ENCODE measurements at places on chromosomes 4 and X.

GRCh38 chrX:16914058-16914457 is 32.4 kb upstream of the REPS2 start:
- no peak for DNase-seq

DNA sequence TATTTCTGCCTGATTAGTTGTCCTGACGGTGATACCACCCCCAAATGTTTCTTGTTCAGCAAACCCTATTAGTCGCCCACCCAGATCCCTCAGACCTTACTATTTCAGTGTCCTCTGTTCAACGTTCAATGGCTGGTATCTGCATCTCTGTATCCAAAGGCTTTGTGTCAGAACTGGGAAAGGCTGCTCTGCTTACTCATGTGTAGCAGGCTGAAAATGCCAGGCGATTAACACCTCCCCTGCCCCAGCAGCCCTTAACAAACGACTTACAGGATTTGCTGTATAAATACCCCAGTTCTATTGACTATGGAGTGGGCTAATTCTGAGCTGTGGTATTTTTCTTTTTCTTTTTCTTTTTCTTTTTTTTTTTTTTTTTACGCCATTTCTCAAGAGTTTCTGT is 415.0 kb downstream of the ZNF674 start:
- DNase-seq: no peak

DNA sequence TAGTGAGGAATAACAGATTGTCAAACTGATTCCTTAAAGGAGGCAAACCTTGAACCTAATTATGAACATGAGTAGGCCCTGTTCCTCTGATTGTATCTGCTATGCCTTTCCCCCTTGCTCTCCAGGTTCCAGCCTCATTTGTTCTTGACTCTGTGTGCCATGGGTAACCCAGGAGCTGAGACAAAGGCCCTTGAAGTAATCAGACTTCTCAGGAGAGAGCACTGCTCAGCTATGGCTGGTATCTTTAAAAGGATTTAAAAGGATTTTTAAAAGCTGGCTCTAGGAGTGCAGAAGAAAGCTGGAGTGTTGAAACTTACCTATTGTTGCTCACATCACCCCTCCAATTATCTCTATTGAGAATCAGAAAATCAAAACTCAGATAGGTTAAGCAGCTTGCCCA is 1565.5 kb upstream of the AGA start:
- DNase-seq: no peak

GRCh38 chr4:2856266-2856665 is 12.6 kb downstream of the ADD1 start:
- no peak for DNase-seq

DNA sequence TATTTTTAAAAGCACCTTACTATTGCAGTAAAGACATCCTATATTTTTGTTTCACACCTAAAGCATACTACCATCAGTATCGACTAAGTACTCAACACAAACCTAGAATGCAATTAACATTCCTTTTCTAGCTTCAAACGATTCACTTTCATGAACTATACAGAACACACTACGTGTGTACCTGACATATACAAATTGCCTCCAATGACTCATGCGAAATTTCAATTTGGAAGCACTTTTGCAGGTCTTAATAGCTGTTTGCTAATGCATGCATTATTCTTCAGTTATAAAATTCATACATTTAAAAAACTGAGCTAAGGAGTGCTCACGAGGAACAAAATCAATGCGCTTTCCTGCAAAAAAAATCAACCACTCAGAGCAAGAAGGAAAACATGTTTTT is 19.7 kb upstream of the GPM6B start:
- DNase-seq: no peak

DNA sequence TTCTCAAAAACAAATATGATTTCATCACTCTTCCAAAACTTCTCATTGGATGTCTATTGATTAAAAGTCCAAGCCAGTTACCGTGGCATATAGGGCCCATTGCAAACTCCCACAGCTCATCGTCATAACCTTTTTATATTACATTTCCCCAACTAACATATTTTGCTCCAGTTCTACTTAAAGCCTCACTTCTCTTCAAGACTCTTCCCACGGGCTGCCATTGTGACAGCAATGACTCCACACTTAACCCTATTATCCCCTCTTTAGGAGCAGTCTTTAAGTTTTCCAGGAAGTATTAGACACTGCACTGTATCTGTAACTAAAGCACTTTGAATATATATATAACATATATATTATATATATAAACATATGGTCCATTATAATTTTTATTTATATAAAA is 44.5 kb downstream of the DTHD1 start:
- no peak for DNase-seq

DNA sequence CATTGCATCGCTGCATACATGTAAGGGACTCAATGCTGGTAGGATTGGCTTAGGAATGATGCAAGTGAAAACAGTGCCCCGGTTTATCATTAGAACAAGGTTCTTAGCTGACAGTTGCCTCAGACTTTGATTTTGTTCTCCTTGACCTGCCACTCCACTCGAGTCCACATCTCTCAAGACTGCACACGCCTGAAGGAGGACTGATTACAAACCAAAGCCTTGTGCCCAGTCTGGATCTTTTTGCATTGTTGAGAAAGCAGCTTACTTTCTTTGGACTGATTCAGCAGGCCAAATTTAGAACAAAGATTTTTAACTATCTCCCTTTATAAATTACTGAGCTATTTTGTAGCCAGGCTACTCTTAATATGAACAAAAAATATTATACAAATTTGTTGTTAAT is 125.6 kb downstream of the PTTG2 start:
- DNase-seq: no peak

DNA sequence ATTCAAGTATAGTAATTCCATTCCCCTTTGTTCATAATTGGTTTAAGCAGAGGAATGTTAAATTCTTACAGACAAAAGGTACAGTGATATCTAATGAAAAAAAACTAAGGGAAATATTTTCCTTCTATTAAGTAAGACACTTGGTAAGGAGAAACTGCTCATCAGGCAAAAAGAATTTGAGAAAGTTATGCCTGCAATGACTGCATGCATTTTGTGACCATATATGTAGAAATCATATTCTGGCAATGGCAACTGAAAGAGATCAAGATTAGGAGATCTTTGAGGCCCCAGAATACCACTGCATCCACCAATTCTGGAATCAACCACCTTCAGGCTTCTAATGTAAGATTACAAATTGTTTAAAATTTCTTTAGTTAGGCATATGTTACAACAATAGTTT is 364.8 kb downstream of the PCDH10 start:
- DNase-seq: no peak

DNA sequence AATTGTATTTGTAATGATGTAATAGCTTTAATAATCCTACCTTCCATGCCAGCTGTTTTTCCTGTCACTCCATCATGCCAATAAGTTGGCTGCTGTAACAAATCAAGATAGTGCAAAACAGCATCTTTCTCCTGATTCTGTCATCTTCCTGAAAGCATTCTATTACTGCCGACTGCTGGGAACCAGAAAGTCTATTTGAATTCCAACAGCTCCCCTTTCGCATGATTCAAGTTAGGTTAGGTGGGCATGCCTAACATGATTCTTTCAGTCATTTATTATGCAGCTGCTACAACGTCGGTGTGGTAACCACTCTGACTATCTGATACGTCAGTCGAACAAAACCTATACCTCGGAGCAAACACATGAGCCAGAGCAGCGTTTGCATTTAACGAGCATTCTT is 127.9 kb upstream of the DMD start:
- no peak for DNase-seq

DNA sequence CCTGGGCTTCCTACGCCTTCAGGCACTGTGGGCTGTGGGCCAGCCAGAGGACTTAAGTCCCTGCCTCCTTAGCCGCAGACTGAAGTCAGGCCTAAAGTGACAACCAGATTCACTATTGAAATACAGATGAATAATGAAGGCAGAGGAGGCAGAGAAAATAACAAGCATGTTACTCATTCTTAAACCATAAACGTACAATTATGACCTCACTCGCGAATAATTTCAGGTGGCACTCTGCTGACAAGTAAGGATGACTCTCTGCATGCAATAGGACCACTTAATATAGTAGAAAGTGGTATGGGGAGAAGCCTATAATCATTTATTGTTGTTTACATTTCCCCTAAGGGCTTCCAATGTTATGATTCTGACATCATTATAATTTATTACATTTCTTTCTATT is 409.2 kb upstream of the FGF13 start:
- no peak for DNase-seq

DNA sequence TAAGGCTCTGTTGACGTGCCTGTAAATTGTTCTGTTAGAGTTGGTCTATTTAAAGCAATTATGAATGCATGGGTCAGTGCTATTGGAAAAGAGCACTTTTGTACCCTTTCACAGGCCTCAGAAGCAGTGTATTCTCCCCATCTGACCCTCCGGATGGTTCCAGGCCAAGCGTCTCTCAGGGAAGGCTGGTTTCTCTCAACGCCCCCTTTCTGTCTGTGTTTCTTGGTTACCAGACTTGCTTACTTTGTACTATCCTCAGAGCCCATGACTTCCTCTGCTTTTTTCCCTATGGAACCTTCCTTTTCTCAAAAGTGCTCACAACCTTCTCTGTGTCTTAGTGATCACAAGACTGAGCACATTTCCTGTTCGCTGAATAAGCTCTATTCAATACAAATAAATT is 559.3 kb upstream of the ZFP42 start:
- DNase-seq: no peak

DNA sequence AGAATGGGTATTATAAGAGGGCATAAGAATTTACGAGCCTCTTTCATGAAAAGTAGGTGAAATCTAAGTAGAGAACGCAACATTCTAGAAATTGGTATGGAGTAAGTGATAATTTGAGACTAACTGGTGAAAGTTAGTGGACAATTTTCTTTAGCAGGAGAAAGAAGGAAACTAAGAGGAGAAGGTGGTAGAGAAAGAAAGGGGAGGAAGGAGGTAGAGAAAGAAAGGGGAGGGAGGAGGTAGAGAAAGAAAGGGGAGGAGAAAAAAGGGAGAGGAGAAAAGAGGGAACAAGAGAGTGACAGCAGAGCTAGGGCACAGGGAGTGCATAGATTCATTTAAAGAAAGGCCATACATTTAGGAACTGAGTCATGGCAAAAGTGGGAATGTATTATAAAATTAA is 94.1 kb downstream of the RNF150 start:
- DNase-seq: no peak

DNA sequence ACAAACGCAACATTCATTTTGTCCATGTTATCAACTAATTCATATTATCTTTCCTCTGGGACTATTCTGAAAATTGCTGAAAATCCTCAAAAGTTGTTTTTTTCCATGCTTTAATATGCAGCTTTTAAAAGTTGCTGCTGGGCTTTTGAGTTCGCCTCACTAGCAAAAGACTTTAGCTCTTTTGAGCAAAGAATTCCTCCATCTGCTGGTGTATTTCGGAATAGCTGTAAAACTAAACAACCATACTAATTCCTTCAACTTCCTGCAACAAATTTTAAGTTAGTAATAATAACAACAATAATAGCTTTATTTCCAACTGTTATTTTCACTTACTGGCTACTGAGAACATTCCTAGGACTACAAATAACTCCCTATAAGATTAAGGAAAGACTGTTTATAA is 124.5 kb upstream of the PLAC1 start:
- peak; percentile 23 for DNase-seq

GRCh38 chrX:40945361-40945713 is 139.9 kb upstream of the USP9X start:
- no peak for DNase-seq

- no peak for DNase-seq
Observed at GRCh38 chrX:9765072-9765736, 443 bp downstream of the GPR143 start.

- DNase-seq: no peak
Observed at GRCh38 chr4:112854420-112854819, 195.0 kb upstream of the ANK2 start.

DNA sequence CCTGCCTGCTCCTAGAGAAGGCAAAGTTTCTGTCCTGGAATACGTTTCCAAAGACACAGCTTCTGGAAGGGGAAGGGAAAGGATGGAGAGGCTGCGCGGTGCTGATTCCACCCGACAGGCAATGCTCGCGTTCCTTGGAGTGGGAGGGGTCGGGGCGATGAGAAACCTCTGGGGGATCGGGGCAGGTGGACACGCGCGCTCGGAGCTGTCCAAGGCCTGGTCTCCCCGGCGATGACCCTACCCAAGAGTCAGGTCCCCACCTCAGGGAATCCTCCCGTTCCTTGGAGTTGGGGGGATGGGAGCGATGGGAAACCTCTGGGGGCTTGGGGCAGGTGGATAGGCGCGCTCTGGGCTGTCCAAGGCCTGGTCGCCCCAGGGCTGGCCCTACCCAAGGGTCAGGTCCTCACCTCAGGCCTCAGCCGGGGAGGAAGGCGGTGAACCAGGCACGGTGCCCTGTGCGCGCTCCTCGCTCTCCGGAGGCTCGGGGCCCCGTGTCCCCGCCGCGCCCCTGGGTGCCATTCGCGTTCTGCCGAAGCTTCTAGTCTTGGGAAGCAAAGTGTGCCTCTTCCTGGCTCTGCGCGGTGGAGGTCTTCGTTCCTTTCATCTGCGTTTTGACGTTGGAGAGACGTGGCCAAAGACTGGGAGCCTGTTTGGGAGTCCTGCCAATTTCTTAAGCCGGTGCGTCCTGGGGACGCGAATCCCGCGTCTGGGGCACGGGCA is 10.6 kb upstream of the SHOX start:
- no peak for DNase-seq

DNA sequence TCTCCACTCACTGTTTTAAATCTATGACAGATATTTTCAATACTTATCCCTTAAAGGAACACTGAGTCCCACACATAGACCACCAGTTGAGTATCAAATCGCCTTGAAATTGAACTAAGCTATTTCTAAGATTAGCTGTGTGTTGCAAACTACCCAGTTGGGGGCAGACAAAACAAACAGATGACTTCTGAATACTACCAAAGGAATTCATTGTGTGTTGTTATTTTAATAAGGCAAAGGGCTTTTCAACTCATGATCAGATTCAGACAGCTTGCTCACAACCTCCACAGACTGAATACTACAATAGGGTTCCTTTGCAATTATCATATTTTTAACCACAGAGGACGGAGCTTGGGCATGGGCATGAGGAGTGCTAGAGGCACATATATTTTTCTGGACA is 283.0 kb upstream of the GPC4 start:
- DNase-seq: no peak

GRCh38 chr4:99404595-99405287 is 30.4 kb downstream of the ADH7 start:
- DNase-seq: peak; percentile 73

- DNase-seq: no peak
Observed at GRCh38 chr4:30948653-30949052, 228.5 kb downstream of the PCDH7 start.

- no peak for DNase-seq
Observed at GRCh38 chr4:3016961-3017360, 53.6 kb downstream of the GRK4 start.

Measured in activated CD4-positive, alpha-beta T cell treated with anti-CD3 and anti-CD28 coated beads, Interleukin-2, Interleukin-4, amounts not matched to agents 100 ng/mL and 50 ng/mL, durations not matched to agents 16 hours and 8 hours (primary cell).